ENCODE measurements at places on chromosomes 7 and 10. TPM values are rescaled to one million over a fixed set of nuclear protein-coding genes. Genes with fewer than 3 reads are reported as not detected.

The CPED1 gene
- 12.1 TPM for polyA plus RNA-seq

The YAE1 gene
- polyA plus RNA-seq, result 50.2 TPM

GRCh38 chr7:137834552-137834951, 12.2 kb downstream of the DGKI start:
- no peak for DNase-seq
- peaks cover 2% of the 10 kb centered on the region for H3K27me3 ChIP-seq
- no peak overlapping the region for H3K4me3 ChIP-seq
- no peak overlapping the region for H3K27ac ChIP-seq

DNA sequence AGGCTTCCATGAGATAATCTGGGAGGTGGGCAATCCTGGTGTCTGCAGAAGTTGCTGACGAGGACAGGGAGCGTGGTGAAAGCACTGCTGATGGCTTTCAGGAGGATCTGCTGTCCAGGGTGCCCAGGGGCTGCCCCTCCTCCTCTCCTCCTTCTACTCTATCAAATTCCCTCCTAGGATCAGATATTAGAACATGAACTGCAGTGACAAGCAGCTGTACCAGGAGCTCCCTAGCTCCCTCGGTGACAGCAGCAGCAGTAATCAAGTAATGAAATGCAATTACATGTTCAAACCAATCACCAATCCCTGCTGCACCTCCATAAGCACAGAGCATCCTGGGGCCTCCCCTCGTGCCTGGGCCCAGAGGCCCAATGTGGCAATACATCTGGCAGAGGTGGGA, 46.9 kb downstream of the GRID1 start:
- H3K4me1 ChIP-seq, result no peaks in the 10 kb centered on the region
- no peak overlapping the region for H3K27ac ChIP-seq
- H3K36me3 ChIP-seq, result no peaks in the 10 kb centered on the region
- no peak overlapping the region for H3K4me3 ChIP-seq
- H3K27me3 ChIP-seq, result no peaks in the 10 kb centered on the region

- no peak overlapping the region for H3K4me3 ChIP-seq
- DNase-seq, result no peak
- H3K36me3 ChIP-seq, result peaks cover 56% of the 10 kb centered on the region
- H3K4me1 ChIP-seq, result no peaks in the 10 kb centered on the region
- no peaks in the 10 kb centered on the region for H3K27me3 ChIP-seq
Measured at GRCh38 chr7:105136221-105136620, 122.2 kb downstream of the KMT2E start.

DNA sequence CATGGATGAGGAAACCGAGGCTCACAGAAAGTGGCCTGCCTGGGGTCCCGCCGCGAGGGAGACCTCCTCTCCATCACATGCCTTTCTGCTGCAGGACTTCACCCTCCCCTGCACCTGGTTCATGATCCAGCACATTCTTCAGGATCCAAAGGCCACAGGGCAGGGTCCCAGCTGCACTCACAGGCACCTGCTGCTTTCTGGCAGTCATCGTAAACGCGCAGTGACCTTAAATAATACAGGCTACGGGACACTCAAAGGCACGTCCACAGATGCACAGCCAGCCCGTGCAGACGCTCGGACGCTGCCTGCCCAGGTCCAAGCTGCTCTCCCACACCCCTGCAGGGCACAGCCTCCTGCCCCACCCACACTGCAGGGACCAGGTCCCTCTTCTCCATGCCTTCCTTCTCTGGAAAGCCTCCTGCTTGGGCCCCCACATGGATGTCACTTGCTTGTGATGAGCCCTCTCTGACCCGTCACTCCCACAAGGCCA, 49.9 kb downstream of the CALML3 start:
- H3K4me1 ChIP-seq, result peaks cover 49% of the 10 kb centered on the region
- peak; percentile 96 for DNase-seq
- no peaks in the 10 kb centered on the region for H3K36me3 ChIP-seq
- H3K27me3 ChIP-seq, result no peaks in the 10 kb centered on the region
- H3K4me3 ChIP-seq, result no peak overlapping the region

DNA sequence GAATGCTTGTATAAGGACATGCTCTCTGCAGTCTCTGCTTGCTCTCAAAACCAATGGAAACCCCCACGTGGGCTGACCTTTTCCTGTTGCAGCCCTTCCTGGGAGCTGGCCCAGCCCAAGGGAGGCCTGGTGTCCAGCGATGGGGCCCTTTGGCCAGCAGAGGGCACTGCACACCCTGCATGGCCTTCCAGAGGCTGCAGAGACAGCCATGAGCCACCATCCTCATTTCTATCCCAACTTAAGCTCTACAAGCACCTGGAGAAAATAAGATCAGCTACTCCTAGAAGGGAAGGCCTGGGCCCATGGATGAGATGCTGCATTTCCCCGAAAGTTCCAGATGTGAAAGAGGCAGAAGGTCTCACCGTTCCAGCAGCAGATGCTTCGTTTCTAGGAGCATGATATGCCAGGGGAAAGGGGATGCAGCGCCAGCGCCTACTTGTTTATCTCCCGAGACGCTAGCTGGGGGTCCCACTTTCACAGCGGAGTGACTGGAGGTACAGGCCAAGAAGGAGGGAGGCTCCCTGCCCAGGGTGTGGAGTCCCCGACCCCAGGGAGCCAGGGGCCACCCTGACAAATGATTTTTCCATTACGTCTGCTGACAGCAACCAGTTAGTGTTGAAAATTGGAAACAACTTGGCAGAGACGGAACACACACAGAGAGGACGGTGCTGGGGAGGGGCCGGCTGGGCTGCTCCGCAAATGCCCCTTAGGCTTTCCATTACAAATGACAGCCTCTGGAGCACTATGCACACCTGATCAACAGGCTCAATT, 106.4 kb downstream of the ZRANB1 start:
- H3K27ac ChIP-seq, result peak overlapping the region; percentile 55
- H3K4me3 ChIP-seq, result no peak overlapping the region
- peak; percentile 83 for DNase-seq

- no peak overlapping the region for H3K27ac ChIP-seq
- no peak overlapping the region for H3K4me3 ChIP-seq
- H3K36me3 ChIP-seq, result no peaks in the 10 kb centered on the region
- H3K4me1 ChIP-seq, result no peaks in the 10 kb centered on the region
Measured at GRCh38 chr7:110442381-110442837, 648.5 kb upstream of the LRRN3 start.

- no peaks in the 10 kb centered on the region for H3K4me1 ChIP-seq
- peak; percentile 33 for DNase-seq
- H3K4me3 ChIP-seq, result no peak overlapping the region
- no peaks in the 10 kb centered on the region for H3K27me3 ChIP-seq
- no peaks in the 10 kb centered on the region for H3K36me3 ChIP-seq
Measured at GRCh38 chr10:13945390-13946208, 358.8 kb downstream of the PRPF18 start.

DNA sequence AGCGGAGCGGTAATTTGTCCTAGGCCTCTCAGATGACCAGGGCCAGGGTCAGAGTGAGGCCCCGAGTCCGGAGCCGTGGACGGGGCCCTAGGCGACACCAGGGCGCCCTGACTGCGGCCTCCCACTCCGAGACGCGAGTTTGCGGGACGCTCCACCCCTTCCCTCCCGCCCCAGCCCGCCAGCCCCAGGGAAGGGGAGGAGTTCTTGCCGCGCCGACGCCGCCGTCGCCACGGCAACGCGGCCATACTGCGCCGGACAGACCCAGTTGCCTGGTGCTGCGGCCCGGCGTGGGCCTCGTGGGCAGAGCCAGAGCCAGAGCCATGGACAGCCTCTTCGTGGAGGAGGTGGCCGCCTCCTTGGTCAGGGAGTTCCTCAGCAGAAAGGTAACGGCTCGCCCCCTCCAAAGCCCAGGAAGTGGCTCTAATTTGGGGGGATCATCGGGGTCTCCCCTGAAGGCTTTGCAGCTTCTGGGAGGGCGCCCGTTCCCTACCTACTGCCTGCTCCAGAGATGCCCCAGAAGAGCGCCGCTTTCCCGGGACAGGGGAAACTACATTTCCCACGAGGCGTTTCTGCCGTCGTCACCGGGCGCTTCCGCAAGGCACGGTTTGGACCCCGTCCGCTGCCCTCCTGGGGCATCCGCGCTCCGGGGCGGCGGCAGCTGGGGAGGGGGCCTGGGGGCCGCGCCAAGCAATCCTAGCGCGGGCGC, at the start of gene MINDY4:
MINDY4 (plus strand) TSS at position 244 of the 706 bp plus-strand sequence; CDS start at position 321, 77 bp downstream.
- peak within 1 kb of the TSS; percentile 70 for H3K27ac ChIP-seq
- H3K27me3 ChIP-seq, result no peaks in the 10 kb centered on the region
- H3K4me1 ChIP-seq, result peaks cover 23% of the 10 kb centered on the region
- no peaks in the 10 kb centered on the region for H3K36me3 ChIP-seq
- H3K4me3 ChIP-seq, result peak within 1 kb of the TSS; percentile 91
- peak; percentile 84 for DNase-seq

GRCh38 chr10:11197266-11197712, 179.6 kb downstream of the CELF2 start:
- no peak overlapping the region for H3K4me3 ChIP-seq
- no peak overlapping the region for H3K27ac ChIP-seq
- no peaks in the 10 kb centered on the region for H3K4me1 ChIP-seq
- H3K36me3 ChIP-seq, result no peaks in the 10 kb centered on the region
- H3K27me3 ChIP-seq, result no peaks in the 10 kb centered on the region

The SLC26A3 gene
- polyA plus RNA-seq, result 176 TPM

DNA sequence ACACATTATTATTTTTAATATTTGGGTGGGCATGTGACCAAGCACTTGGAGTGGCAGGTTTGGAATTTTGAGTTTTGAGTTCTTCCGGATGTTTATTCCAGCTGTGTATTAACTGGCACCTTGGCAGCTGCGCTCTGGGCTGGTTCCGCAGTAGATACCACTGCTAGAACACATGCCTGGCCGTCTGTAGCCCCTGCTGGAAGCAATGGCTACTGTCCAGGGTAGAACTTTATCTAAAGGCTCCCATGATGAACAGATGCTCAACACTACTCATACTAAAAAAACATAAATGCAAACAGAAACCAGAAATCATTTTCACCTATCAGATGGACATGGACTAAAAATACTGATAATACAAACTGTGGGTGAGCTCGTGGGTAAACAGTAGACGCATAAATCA, 19.4 kb upstream of the SH3PXD2A start:
- no peak for DNase-seq
- no peak overlapping the region for H3K4me3 ChIP-seq
- no peaks in the 10 kb centered on the region for H3K27me3 ChIP-seq
- H3K36me3 ChIP-seq, result peaks cover 6% of the 10 kb centered on the region
- no peaks in the 10 kb centered on the region for H3K4me1 ChIP-seq

The FANK1 gene
- polyA plus RNA-seq, result 5.0 TPM
